ENCODE measurements at places on chromosomes 13 and 19.

DNA sequence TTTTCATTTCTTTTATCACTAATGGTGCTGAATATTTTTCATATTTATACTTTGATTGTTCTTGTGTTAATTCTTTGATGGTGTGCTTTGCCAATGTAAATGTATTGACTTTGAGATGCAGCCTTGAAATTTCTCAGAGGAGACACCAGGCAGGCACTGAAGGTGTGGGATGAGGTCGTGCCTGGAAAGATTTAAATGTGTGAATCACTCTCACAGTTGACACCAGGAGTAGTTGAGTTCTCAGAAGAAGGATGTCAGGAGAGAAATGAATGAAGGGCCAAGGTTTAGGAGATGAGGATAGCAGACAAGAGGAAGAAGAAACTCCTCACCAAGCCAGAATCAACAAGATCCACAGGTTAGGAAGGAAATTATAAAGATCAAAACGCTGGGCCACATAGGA, 10.1 kb upstream of the KL start:
- no peak for DNase-seq

GRCh38 chr13:98549728-98550317, 27.1 kb downstream of the STK24 start:
- no peak for DNase-seq

- DNase-seq, result peak; percentile 66
Observed at GRCh38 chr13:111505175-111505777, 184.8 kb downstream of the TEX29 start.

GRCh38 chr13:23510979-23511735, 59.1 kb upstream of the TNFRSF19 start:
- DNase-seq, result peak; percentile 6

DNA sequence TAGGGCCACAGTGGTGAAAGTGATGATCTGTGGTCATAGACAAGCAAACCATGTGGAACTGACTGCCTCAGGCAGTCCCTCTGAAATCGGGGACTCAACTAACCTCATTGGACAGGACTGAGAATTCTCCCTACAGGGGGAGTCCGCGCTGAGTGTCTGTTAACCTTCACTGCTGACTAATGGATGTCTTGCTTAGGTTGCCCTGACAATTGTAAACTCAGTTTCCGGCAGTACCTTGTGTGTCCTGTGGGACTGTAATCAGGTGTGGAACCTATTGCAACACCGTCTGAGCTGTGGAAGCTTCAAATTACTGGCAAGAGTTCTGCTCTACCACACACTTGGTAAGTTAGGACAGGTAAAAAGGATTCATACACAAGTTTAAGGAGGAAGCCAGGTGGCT, 21.8 kb downstream of the ZNF77 start:
- no peak for DNase-seq

DNA sequence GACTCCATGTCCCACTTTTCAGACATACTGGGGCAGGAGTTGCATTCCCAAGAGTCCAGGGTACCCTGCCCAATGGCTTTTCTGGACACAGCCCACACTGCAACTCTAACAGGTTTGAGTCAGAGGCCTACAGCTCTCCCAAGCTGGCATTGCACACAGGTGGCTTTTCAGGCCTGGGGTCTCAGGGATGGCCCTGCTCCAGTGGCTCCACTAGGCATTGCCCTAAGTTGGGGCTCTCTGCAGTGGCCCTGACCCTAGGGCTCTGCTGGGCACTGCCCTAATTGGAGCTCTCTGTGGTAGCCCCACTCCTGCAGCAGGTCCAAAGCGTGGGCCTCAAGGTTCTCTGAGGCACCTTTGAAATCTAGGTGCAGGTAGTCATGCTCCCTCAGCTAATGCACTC, 408.8 kb downstream of the SUCLA2 start:
- DNase-seq, result no peak

- DNase-seq, result peak; percentile 20
Observed at GRCh38 chr13:28058866-28059613, 41.3 kb downstream of the FLT3 start.

DNA sequence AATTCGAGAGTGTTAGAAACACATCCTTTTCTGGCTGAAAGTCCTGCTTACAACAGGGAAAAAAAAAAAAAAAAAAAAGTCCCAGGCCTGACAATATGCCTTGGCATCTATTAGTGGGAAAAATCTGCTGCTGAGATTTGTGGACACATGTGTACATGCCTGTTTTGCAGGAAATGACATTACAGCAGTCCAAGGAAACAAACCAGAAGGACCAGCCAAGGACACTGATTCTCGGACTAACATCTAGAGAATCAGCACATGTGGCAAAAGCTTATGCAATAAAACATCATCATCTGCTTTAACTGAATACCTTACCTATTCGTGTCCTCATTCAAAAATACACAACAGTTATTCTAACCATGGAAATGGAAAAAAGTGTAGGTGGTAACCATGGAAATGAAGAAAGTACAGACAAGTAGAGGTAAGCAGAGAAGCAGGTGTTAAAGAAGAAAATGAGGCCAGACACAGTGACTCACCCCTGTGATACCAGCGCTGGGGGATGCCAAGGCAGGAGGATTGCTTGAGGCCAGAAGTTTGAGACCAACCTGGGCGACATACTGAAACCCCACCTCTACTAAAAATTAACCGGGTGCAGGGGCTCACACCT, 9.4 kb upstream of the DPY19L3 start:
- DNase-seq, result no peak

GRCh38 chr13:110521946-110522345, 39.6 kb downstream of the RAB20 start:
- DNase-seq, result no peak

- DNase-seq, result no peak
Observed at GRCh38 chr19:58009301-58009665, 6.7 kb upstream of the ZNF606 start.

DNA sequence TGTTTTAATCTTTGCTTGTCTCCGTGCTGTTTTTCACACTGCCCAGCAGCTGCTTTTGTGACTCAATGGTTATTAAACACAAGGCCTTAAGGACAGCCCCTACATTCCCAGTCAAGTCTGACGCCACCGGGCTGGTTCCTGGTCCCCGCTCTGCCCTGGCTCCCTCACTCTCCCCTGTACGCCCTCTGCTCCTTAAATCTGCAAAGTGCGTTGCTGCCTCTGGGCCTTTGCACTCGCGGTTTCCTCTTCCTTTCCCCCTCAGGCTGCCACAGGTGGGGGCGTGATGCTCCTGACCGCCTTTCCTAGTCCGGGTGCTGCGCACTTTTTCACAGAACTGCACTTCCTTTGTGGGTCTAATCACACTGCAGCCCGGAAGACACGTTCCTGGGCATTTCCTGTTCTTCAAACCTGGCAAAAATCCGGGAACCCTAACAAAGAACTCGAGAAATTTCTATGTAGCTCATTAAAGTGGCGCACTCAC, 25.6 kb downstream of the NOSIP start:
- DNase-seq, result no peak

GRCh38 chr13:102117175-102117831, 284.5 kb downstream of the FGF14 start:
- DNase-seq, result no peak

DNA sequence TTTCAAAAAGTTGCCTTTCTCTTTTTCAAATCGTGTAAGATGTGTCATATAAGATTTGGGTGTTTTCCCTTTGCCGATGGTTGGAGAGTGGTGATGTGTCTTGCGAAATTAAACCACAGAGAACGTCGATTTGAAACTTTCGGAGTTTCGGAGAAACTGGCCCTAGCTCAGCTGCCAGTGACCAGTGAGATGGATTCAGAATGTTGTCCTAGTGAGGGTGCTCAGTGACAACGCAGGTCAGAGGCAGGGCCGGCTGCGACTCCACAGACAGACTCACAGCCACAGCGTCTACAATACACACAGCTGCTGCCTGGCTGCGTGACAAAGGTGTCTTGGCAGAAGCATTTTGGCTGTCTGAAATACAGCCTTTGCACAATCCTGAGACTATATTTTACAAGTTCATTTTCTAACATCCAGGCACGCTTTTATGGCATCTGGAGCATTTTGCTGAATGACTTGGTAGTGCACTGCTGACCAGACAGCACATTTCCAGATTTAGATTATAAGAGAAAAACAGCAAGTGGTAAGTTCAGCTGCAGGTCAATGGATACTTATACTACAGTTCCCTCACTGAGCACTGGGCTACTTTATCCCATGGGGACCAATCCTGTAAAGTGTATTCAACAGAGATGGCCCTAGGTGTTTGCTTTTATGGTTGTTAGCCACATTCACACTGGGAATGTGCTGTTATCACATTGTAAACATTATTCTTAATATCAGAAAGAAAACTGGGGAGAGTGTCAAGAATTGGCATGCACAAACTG, 207.5 kb downstream of the KCNRG start:
- DNase-seq, result no peak

GRCh38 chr13:44416301-44416700, 42.7 kb downstream of the SERP2 start:
- DNase-seq, result no peak

DNA sequence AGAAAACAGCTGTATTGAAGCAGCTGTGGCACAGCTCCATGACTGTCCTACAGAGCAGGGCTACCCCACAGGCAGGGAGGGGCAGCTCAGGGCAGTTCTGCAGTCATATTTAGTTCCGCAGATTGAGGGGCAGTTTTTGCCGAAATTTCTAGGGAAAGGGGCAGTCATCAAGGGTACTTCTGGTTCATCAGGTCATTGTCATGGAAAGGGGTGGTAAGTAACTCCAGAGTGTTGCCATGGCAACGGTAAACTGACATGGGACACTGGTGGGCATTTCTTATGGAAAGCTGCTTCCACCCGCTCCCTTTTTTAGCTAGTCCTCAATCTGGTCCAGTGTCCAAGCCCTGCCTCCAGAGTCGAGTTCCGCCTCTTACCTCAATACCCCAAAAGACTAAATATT, 702.8 kb downstream of the LIG4 start:
- no peak for DNase-seq

- no peak for DNase-seq
Observed at GRCh38 chr13:25222740-25223139, 50.7 kb upstream of the AMER2 start.

GRCh38 chr13:94419304-94419924, 60.1 kb downstream of the DCT start:
- DNase-seq, result no peak

GRCh38 chr13:106336668-106337067, 198.8 kb downstream of the EFNB2 start:
- no peak for DNase-seq

- peak; percentile 89 for DNase-seq
Observed at GRCh38 chr19:45496349-45496953, 396 bp downstream of the RTN2 start.

DNA sequence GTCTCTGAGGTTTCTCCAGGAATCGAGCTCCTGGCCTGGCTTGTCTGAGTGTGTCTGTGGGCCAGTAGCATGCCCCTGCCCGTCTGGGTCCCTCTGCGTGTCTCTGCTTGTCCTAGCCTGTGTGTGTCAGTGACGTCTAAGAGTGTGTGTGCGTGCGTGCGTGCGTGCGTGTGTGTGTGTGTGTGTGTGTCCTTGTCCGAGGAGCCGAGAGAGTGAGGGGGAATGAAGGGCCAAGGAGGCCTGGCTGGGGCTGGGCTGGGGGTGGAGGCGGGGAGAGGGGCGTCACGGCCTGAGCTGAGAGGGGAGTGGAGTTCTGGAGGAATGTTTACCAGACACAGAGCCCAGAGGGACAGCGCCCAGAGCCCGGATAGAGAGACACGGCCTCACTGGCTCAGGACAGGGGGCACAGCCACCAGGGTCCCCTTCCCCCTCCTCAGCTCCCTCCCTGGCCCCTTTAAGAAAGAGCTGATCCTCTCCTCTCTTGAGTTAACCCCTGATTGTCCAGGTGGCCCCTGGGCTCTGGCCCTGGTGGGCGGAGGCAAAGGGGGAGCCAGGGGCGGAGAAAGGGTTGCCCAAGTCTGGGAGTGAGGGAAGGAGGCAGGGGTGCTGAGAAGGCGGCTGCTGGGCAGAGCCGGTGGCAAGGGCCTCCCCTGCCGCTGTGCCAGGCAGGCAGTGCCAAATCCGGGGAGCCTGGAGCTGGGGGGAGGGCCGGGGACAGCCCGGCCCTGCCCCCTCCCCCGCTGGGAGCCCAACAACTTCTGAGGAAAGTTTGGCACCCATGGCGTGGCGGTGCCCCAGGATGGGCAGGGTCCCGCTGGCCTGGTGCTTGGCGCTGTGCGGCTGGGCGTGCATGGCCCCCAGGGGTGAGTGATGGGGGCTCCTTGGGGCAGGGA, at the start of gene AXL:
Gene AXL (plus strand): TSS at position 609 of the 893 bp plus-strand sequence. CDS start 170 bp downstream, at position 779.
- peak; percentile 71 for DNase-seq

- no peak for DNase-seq
Observed at GRCh38 chr19:38464421-38465082, 31.1 kb downstream of the RYR1 start.

- no peak for DNase-seq
Observed at GRCh38 chr19:39426170-39426569, 9.6 kb downstream of the RPS16 start.

- no peak for DNase-seq
Observed at GRCh38 chr13:28220166-28220565, 81.8 kb downstream of the PAN3 start.

- no peak for DNase-seq
Observed at GRCh38 chr13:79479882-79480281, 1.1 kb upstream of the NDFIP2 start.

DNA sequence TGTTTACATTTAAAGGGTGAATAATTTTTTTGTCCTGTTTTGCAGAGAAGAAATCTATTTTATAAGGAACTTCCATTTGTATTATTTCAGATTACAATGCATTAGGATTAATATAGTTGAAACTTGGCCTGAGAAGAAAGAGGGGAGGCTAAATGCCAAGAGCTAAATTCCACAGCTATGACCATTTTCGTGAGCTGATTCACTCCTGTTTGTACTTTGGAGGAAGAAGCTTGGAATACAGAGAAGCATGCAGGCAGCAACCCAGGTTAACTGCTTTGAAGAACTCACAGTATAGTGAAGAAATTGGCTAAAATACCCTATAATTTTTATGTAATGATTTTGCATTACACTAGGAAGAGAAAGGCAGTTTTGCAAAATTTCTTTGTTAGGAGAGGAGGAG, 309.4 kb upstream of the KLF12 start:
- DNase-seq, result no peak

DNA sequence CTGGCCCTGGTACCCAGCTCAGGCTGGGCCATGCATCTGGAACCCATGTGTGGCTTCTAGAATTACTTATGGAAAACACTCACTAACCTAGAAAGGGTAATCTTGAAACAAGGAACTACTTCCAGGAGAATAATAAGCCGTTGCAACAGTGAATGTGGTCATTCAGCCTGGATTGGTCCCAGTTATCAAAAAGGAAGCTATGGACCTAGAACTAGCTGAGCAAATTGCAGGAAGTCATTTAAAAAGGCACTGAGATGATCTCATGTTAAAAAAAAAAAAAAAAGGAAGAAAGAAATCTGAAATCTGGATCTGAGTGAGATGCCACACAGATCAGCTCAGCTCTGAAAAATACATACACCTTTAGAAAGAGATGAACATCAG, 59.6 kb downstream of the DCT start:
- DNase-seq, result no peak

DNA sequence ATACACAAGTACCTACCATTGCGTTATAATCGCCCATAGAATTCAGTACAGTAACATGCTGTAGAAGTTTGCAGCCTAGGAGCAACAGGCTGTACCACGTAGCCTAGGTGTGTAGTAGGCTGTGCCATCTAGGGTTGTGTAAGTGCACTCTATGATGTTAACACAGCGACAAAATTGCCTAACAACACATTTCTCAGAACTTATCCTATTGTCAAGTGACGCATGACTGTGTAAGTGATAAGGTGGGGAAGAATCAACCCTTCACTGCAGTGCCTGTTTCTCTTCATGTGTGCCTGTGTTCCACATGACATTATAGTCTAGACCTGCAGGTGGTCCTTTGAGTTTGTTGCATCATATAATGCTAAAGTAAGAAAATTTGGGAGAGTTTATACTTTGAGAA, 94.0 kb downstream of the PCDH9 start:
- no peak for DNase-seq
